ENCODE measurements at places on chromosomes 3 and 15. TPM values are rescaled to one million over a fixed set of nuclear protein-coding genes. Genes with fewer than 3 reads are reported as not detected.
A peak's percentile ranks its signal among the peaks of the same experiment; 100 is the strongest.

- no peak for DNase-seq
Observed at GRCh38 chr3:10926256-10926810, 66.2 kb upstream of the SLC6A1 start.

DNA sequence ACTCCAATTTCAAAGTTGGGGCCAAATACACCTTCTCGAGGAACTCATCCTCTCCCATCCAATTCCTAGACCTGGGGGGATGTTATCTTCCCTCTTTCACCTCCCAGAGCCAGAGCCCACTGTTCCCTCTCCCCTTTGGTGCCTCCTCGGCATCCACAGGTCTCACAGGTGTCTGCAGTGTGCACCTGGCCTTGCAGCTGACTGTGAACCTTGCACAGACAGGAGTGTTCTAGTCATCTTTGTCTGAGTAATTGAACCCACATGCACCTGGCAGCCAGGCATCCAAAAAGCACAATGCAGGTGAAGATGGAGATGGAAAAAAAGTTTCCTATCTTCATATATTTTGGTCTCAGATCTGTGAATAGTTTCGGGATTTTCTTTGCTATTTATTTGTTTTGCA, 30.8 kb downstream of the PCOLCE2 start:
- DNase-seq, result no peak

DNA sequence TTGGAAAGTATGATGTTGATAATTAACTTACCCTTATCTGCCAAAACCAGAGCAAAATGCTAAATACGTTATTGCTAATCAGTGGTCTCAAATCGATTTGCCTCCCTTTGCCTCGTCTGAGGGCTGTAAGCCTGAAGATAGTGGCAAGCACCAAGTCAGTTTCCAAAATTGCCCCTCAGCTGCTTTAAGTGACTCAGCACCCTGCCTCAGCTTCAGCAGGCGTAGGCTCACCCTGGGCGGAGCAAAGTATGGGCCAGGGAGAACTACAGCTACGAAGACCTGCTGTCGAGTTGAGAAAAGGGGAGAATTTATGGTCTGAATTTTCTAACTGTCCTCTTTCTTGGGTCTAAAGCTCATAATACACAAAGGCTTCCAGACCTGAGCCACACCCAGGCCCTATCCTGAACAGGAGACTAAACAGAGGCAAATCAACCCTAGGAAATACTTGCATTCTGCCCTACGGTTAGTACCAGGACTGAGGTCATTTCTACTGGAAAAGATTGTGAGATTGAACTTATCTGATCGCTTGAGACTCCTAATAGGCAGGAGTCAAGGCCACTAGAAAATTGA, 59.7 kb downstream of the DCUN1D1 start:
- DNase-seq, result no peak

DNA sequence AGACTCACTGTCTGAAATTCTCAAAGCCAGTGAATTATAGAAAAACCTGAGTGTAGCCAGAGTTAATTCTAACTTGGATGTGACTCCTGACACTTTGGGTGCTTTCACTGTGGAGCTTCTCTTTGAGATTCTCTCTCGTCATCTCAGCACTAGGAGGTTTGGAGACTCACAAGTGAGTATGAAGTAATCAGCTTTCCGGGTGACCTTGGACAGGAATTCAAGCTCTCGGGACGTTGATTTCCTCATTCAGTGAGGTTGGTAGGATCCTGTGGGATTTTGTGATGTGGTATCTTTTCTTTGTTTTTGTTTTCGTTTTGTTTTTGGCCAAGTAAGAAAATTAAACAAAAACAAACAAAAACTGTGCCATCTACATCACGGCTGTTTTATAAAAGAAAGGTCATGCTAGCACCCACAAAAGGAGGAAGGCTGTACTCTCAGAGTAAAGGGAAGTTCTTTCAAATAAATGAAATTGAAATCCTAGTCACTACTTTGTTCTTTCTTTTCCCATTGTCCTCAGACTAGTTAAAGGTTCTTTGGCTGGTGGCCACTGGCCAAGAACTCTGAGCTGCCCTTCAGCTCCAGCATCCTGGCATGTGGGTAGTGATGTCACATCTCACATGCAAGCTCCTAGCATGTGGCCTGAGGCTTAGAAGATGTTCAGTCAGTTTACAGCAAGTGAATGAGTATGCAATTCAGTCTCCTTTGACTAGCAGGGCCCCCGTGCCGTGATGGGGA, 263.3 kb upstream of the TPM1 start:
- DNase-seq, result no peak

- DNase-seq, result no peak
Observed at GRCh38 chr15:62450061-62450460, 285.0 kb upstream of the C2CD4B start.

DNA sequence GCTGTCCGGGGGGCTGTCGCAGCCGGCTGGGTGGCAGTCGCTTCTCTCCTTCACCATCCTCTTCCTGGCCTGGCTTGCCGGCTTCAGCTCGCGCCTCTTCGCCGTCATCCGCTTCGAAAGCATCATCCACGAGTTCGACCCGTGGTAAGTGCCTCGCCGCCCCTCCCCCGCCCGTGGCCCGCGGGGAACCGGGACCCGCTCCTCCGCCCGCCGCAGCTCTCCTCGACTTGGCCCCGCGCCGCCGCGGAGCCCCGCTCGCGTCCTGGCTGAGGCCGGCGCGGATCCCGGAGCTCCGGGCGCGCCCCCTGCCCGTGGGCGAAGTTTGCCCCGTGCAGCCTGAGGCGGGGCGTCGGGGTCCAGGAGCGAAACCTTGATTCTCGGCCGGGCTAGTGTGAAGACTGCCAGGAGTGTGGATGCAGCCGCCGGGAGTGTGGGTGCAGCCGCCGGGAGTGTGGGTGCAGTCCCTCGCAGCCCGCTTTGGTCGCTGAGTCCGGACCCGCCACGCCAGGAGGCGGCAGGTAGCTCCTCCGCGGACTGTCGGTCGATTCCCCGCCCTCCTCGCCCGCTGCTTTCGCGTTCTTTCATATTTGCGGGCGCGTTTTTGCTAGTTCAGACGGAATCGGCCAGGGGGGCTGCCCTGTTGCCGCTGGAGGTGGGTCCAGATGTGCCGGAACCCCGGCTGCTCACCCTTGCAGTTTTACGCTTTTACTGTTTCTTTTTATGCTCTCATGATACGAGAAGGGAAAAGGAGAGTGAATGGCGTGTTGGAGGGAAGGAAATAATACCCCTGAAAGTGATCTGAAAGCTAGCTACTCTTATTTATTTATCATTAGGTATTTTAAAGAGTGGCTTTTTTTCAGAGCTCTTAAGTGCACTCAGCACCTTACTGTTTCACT, 692 bp downstream of the STT3B start:
- peak; percentile 42 for DNase-seq

DNA sequence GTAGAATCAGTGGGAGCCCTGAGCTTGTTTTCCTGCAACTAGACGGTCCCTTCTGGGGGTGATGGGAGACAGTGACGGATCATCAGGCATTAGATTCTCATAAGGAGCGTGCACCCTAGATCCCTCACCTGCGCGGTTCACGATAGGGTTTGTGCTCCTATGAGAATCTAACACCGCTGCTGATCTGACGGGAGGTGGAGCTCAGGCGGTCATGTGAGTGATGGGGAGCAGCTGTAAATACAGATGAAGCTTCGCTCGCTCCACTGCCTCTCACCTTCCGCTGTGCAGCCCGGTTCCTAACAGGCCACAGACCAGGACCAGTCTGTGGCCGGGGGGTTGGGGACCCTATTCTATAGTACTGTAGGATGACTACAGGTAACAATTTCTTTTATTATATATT, 154.7 kb downstream of the CHSY1 start:
- no peak for DNase-seq

DNA sequence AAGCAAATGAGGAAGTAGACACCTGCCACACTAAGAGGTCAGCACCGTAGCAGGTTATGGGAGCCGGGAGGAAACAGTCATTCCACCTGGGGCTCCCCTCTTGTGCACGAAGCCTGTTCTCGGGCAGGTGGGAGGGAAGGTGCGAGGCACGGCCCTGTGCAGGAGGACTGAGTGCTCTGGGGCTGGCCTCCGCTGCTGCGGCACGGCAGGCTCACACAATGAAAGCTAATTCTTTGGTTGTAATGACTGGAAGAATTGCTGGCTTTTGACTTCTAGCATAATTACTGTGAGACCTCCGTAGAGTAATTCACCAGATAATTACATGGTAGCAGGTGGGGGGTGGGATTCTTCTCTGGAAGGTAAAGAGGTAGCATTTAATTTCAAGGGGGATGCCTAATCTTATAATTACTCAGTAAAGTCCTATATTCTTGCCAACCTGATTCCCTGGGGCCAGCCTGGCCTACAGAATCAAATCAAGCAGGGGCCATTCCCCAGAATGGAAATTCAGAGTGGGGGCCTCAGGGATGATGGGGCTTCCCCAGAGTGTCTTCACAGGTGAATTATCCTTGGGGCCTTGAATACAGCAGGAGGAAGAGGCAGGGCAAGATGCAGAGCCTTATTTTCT, 129.1 kb downstream of the TPRA1 start:
- DNase-seq, result no peak

GRCh38 chr3:128427872-128428822, 38.5 kb downstream of the DNAJB8 start:
- DNase-seq, result no peak

DNA sequence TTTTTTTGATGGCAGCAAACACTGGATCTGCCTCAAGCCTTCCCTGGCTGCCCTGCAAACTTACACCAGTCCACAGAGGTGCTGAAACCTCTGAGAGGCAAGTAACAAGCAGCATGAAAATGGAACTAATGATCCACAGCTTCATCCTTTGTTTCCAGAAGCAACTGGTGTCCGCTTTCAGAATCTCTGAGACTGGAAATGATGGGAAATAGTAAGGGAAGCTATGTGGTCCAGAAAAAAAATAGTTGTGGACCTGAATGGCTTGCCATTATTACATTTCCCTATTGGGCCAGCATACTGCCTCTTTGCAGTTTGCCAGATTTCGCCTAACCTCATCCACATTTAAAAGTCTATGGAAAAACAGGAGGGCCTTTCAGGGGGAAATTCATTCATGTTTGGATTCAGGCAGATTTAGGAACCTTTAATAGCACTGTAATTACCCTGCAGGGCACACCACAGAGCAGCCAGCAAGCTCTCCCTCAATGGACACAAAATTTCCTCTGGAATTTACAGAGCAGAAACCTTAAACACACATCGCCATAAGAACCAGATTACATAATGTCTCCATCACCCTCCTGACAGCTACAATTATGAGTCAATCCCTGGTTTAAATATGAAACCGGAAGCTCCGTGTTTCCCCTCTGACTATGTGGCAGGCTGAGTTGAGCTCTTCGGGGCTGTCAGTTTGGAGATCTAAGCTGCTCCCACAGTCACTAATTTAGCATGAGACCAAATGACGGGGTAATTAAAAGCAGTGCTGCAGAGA, 134.4 kb downstream of the TMCO5A start:
- DNase-seq, result no peak

DNA sequence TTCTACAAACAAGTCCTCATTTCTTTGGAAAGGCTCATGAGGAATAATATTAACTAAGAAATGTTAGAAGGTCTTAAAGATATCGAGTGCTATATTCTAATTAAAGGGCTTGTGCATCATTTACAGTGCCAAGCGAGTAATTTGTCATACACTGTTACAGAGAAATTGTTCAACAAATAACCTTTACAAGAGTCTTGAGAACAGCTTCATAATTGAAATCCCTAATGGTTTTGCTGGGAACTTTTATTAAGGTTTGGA, 209.5 kb downstream of the MECOM start:
- no peak for DNase-seq

DNA sequence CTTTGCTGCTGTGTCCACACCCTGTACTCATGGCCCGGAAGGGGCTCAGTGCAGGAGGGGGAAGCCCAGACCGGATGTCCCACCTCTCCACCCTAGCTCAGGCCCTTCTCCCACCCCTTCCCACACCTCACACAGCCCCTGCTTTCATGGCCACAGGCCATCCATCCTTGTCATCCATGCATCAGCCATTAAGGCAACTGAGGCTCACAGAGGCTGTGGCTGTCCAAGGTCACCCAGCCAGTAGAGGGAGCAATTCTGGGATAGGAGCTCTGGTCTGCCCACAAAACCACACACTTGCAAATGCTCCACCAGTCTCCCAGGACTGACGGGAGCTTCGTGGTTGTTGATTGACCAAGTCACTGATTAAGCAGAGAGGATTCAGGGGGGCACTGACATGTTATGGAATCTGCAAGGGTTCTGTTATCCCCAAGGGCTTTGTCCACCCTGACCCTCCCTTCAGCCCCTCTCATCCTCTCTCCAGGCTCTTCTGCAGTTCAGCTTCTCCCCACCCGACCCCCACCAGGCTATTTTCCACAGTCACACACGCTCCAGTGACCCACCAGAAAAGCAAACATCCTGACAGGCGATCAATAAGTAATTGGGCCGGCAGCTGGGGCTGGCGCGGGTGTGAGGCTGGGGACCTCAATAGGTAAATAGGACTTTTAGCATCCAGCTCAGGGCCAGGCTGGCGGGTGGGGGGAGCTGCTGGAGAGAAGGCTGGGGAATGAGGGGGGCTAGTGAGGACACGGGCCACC, 15.1 kb downstream of the LINGO1 start:
- DNase-seq, result no peak

DNA sequence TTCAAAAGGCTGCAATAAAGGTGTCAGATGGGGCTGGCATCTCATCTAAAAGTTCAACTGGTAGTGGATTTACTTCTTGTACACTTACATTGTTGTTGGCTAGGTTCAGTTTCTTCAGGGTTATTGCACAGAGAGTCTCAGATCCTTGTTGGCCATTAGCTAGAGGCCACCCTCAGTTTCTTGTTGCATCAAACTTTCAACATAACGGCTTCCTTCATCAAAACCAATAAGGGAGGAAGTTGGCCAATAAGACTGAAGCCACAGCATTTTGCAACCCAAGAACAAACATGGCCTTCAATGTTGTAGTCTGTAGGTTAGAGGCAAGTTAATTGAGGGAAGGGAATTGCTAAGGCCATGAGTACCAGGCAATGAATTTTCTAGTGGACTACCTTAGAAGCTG, 218.0 kb downstream of the ZBBX start:
- no peak for DNase-seq

DNA sequence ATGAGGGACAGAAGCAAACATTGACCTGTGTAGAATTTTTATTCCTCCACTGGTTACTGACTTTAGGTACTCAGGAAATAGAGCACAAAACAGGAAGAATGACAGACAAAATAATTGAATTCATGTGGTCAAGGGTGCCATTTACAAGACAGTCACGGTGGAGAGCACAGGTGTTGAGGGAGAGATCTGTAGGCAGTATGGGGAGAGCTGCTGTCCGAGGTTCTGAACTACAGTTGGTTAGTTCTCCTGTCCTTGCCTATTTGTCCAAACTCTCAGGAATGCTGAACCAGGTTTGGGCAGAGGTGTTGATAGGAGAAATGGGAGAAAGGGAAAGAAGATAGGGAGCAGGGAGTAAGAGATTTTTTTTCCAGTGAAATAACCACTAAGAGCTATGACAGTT, 178.5 kb upstream of the ZBTB20 start:
- no peak for DNase-seq

DNA sequence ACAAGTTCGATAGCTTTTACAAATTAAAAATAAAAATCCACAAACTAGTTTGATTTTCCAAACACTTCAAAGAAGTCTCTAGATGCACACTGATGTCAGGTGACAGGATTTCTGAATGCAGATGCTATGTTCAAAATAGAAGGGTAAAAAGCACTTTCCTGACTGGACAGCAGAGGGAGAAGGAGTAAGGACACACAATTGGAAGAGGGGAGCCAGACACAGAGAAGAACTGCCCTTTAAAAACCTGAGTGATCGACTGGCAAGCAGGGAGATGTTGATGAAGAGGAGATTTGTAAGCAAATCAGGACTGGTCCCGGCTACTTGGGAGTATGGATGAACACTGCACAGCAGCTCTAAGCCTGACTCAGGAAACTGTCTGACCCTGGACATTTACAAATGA, 612.8 kb downstream of the MAGI1 start:
- DNase-seq, result no peak

Gene LMCD1
- total RNA-seq, result 0.36 TPM

Gene COL6A6
- not detected for total RNA-seq

Gene MAP6D1
- 1.1 TPM for total RNA-seq

Gene TMCO5A
- not detected for total RNA-seq

Gene PDZRN3
- not detected for total RNA-seq

Gene SMAD6
- 0.69 TPM for total RNA-seq
